ENCODE measurements at places on chromosomes 11 and 22.
A peak's percentile ranks its signal among the peaks of the same experiment; 100 is the strongest.

GRCh38 chr22:49261616-49262015 is 566.1 kb downstream of the BRD1 start:
- no peak for DNase-seq

GRCh38 chr11:33741806-33742205 is 5.6 kb upstream of the CD59 start:
- DNase-seq, result no peak

- peak; percentile 98 for DNase-seq
Measured at GRCh38 chr11:66592457-66593302, at the start of the genes CCDC87 and CCS. Gene CCDC87, minus strand, starts transcription at chr11:66593063. Its CDS starts 48 bp downstream, at chr11:66593015. Gene CCS, plus strand, starts transcription at chr11:66593185. Its CDS starts 77 bp downstream, at chr11:66593262.

DNA sequence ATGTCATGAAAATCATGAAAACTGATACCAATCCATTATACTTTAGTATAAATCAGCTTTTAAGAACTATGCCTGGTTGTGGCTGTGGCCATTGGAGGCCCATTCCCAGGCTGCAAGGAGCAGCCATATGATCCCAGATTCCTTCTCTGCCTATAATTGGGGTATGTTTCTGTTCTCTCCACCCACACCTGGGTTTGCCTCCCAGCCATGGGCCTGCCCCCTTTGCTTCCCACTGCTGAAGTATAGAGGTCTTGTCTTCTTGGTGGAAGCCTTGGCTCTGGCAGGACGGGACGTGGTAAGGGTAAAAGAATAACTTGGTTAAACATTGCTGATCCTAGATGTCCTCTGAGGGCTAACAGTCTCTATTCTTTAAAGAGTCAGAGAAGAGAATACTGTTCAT is 2.4 kb downstream of the MICAL2 start:
- DNase-seq, result no peak

DNA sequence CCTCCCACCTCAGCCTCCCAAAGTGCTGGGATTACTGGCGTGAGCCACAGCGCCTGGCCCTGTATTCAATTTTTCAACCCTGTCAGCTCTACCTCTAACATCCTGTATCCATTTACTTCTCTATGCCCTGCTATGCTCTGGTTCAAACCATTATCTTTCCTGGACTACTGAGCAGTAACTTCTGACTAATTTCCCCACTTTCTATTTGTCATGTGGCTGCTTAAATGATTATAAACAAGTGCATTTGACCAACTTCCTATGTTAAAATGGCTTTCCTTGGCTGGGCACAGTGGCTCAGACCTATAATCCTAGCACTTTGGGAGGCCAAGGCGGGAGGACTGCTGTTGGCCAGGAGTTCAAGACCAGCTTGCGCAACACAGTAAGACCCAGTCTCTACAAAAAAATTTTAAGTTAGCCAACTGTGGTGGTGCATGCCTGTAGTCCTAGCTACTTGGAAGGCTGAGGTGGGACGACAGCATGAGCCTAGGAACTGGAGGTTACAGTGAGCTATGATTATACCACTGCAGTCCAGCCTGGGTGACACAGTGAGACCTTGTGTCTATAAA is 2.1 kb downstream of the MED19 start:
- no peak for DNase-seq

- no peak for DNase-seq
Measured at GRCh38 chr22:38082986-38083710, 836 bp downstream of the SLC16A8 start.

- DNase-seq, result no peak
Measured at GRCh38 chr11:10499874-10500601, 40.9 kb downstream of the RNF141 start.

- DNase-seq, result no peak
Measured at GRCh38 chr11:83720675-83721074, 434.5 kb upstream of the CCDC90B start.

DNA sequence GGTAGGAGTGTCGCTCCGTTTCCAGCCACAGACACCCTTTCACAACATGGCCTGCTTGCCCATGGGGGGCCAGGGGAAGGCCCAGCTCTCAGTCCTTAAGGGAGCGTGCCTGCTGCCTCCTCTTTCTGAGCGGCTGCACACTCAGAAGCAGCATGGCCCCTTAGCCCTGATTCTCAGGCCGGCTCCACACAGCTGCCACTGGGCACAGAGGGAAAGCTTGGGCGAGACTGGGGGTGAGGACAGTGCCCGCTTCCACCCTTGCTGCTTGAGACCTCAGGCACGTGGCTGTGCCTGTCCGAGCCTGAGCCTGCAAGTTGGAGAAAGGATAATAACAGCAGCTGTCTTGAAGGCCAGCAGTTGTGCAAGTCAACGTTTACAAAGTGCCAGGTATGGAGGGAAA is 416.3 kb downstream of the SHANK2 start:
- no peak for DNase-seq

DNA sequence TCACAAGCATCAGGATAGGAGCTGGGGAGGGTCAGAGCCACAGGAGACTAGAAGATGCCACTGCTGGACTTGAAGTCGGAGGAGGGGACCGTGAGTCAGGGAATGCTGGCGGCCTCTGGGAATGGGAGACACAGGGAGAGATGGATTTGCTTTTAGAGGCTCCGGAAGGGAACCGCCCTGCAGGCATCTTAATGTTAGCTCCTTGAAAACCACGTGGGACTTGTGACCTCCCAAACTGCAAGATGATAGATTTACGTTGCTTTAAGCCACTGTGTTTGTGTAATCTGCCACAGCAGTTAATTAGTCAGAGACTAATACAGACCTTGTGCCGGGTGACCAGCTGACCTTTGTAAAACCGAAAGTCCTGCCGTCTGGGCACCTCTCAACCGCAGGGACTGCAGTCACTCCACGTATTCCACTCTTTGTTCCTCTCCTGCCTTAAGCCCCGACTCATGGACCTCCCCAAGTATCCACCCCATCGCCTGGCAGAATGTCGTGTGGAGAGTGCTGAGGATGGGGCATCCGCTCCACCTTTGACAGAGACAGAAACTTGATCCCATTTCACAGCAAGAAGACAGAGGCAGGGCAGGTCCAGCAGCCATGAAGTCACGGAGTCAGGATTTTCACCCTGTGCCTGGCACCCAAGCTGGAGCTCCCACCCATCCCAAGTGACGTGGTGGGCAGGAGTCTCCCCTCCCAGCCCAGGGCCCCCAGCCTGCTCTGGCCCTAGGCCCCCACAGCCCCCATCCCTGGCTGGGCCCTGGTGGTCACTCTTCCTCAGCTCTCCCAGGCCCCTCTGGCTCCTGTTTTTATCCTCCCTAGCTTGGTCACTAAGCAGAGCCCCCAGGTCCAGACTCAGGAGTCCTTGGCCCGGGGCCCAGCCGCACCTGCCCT is 19.4 kb upstream of the CTSD start:
- DNase-seq, result no peak

- DNase-seq, result no peak
Measured at GRCh38 chr22:40231618-40232313, 54.0 kb downstream of the TNRC6B start.

DNA sequence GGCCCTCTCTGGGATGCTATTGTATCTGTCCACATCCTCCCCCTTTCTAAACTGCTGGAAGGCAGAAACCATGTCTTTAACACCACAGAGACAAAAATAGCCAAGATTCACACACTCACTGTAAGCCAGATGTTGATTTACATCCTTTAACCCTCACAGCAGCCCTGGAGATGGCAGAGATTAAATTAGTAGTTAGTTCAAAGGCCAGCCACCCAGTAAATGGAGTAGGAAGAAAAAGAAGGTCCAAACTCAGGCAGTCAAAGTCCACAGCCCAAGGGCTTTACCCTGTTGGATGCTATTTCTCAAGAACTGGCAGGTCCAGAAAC is 2.1 kb upstream of the ZNHIT2 start:
- DNase-seq, result no peak

DNA sequence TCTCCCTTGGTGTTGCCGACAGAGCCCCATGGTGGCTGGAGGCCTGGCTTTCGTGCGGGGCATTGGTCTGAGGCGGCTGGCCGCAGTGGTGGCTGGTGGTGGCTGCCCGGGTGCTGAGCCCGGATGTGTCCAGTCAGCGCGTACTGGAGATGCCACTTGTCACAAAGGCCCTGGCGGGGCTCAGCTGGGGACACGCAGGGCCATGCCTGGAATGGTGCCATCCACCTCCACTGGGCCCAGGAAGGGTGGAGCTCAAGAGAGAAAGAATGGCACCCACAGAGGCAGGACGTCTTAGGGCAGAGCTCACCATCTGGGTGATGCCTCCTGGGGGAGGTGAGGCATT is 92.5 kb downstream of the CEP164 start:
- no peak for DNase-seq

- DNase-seq, result no peak
Measured at GRCh38 chr22:27952779-27953178, 33.7 kb upstream of the PITPNB start.

DNA sequence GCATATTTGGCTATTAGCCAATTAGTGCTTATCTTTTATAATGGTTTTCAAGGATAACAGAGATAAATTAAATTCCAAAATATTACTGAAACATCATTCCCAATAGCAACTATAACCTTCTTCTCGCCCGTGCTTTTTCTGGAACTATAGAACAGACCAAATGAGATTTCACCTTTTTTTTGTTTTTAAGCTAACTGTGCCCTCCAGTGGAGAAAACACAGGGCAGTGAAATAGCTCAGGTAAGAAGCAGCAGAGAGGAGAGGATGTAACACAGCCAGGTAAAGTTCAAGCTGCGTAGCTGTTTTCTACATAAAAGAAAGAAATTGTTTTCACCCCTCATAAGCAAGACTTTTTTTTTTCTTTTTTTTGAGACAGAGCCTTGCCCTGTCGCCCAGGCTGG is 28.2 kb downstream of the HSD17B12 start:
- DNase-seq, result no peak

- DNase-seq, result no peak
Measured at GRCh38 chr22:46057246-46058090, 80.5 kb upstream of the WNT7B start.

DNA sequence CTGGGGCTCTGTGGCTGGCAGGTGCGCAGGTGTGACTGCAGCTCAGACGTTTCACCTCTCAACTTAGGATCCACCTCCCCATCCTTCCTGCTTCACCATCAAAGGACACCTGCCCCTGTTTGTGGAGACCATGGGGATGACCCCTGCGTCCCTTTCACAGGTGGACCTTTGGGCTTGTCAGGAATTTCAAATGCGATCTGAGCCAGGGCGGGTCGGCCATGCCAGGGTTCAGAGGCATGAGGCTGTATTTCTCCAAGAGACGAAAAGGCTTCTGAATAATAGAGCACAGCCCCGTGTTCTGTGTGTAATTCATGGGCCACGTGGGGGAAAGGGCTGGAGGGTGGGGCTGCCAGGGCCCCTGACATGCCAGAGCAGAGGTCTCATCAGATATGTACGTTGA is 668.0 kb downstream of the BRD1 start:
- no peak for DNase-seq

DNA sequence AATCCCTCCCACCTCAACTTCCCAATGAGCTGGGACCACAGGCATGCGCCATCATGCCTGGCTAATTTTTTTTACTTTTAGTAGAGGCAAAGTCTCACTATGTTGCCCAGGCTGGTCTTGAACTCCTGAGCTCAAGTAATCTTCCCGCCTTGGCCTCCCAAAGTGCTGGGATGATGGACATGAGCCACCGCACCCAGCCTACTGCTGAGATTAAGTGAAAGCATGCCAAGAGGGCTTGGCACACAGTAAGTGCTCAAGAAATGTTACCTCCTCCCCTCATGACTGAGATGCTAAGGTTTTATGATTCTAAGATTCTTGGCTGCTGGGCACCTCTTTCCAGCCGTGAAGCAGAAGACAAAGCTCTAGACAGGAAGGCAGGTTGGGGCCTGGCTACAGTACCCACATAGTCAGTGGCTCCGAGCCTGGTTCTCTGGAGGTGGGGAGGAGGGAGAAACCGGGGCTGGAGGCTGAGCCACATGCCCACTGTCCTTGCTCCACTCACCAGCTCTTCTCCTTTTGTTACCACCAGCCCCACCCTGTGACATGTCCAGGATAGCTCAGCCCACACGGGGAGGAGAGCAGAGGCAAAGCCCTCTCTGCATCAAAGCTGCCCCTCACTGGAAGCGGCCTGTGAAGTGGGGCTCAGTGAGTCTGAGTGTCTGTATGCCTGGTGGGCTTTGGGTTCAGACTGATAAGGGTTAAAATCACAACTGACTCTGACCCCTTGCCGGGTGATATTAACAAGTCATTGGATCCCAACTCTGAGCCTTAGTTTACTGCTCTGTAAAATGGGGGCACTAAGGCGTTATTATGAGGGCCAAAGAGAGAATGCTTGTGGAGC is 12.9 kb downstream of the ARHGEF17 start:
- DNase-seq, result no peak

DNA sequence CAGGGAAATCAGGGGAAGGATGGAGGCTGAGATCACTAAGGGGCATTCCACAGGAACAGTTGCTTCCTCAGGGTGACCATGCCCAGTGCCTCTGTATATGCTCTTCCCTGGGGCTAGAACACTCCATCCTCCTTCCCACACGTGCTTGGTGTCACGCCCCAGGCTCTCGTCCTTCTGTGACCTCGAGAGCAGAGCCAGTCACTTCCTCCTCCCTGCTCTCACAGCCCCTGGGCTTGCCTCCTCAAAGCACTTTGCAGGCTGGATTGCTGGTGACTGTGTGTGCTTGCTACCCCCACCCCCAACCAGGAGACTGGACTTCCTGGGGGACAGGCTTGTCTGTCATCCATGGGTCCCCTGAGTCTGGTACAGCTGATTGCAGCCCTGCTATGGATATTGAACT is 56.5 kb upstream of the AMPD3 start:
- no peak for DNase-seq

DNA sequence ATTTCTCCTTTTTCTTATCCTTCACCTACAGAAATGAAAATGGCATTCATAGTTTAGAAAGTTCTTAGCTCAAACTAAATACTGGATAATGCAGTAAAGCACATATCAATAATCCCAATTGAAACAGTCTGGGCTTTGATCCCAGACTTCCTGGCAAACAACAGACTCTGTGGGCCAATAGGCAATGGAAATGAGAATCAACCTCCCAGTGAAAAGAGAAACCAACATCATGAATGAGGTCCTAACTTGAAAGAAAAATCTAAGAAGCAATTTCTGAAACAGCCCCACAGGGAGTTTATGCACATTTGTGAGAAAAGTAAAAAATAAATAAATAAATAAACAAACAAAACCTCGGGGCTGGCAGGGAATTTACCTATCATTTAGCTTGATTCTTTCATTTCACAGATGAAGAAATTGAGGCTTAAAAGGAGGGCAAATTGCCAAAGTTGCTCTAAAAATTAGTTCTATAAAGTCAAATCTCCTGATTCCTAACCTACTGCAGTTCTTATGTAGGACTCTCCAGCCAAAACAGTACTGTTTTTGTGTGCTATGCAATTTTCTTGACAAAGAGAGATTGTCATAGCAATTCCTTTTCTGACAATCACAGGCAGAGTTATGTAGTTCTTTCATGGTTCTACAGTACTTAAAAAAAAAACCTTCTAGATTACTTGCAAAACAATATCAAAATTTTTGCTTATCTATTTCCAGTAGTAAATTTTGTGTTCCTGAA is 265.8 kb downstream of the GRM5 start:
- DNase-seq, result no peak

Data from activated gamma-delta T cell (primary cell).